ENCODE measurements at places on chromosomes 6 and 20.
A peak's percentile ranks its signal among the peaks of the same experiment; 100 is the strongest.

GRCh38 chr20:21699216-21699508 lies 6.3 kb upstream of the PAX1 start:
- DNase-seq = no peak

DNA sequence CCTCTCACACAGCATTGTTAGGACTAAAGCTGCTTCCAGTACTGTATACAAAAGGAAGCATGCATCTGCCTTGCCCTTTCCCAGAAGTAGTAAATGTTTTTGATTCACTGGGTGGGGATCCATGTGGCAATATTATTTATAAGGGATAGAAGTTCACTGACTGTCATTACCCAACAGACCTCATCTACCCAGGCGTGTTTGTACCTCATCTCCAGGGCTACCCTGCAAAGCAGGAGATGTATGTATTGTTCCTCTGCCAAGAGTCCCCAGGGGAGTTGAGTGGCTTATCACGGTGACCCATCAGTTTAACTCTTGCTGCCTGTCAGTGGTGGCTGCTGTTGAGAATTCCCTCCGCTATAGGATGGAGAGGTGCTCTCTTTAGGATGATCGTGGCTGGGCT lies 42.5 kb downstream of the SLC24A3 start:
- no peak for DNase-seq

DNA sequence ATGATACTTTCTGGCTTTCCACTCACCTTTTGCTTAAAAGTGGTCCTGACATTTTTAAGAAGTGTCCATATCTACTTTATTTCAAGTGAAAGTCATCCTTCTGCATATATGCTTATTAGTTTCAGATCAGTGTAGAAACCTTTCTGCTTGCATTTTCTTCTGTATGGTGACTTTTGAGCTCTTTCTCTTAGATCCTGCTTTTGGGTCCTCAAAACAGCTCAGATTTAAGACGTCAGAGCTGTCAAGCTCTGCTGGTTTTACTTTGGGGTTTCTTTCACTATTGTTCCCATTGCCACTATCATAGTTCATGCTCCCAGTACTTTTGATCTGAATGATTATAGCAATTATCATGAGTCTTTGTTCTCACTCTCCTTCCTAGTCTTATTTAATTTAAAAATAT lies 41.7 kb downstream of the BCKDHB start:
- DNase-seq = no peak

DNA sequence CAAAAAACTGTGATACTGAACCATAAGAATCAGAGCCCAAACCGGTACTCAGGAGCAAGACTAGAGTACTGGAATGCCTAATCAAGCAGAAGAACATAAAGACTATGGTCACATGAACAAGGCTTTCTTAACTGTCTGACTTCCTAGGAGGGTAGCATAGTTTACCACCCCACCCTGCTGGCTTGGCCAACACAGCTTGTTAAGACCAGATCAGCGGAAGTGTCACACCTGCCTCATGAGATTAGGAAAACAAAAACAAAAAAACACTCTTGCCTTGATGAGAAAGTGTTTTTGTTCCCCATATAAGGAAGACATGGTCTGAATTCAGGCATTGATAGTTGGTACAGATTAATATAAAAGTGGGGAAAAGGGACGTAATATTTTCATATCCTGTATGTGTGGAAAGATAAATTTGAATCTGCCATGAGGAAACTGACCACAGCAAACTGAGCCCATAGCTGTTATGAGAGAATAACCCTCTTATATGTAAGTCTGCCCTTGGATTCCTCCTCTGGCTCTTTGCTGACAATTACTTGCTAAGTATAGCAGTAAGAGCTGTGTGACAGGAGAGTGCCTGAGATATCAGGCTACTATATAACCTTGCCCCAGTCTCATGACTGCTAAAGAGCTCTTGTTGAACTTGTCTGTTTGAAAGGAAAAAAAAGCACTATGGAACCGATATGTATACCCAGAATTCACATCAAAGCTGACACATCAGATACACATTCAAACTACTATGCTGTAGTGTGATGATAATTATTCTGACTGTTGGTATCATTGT lies 197.1 kb downstream of the EPHA7 start:
- DNase-seq = no peak

- DNase-seq = peak; percentile 29
Measured at GRCh38 chr20:45052698-45053429, 48.1 kb downstream of the KCNS1 start.

DNA sequence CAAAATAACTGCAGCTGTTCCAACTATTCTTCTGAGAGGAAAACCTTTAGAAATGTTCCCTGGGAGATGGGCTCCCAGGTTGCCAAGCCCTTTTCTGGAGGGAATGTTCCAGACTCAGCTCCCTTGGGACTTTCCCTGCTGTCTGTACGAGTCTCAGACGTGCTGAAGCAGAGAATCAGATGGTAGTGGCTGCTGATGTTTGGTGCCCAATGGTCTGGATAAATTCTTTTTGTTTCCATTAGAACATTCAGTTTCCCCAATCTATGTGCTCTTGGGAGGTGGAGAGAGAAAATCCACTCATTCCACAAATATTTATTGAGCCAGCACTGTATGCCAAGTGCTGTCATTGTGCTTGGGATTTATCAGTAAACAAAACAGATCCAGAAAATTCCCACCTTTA lies 40.0 kb downstream of the SNHG17 start:
- no peak for DNase-seq

DNA sequence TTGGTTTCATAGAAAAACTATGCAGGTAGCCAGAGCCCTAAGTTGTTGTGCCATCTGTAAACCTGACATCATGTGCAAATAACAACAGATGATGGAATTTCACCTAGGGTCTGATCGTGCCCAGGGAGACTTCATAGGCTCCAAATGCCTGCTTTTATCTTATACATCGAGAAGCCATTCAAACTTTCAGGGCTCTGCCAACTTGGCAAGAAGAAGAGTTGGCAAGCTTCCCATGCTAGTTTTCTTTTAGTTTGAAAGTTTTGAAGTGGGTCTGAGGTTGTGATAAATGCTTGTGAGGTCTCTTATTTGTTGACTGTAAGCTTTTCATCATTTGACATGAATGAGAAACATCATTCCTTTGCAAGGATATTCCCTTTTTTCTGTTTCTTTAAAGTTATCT lies 175.4 kb upstream of the FLRT3 start:
- DNase-seq = no peak

GRCh38 chr6:84770521-84770920 lies 6.1 kb upstream of the TBX18 start:
- DNase-seq = no peak

DNA sequence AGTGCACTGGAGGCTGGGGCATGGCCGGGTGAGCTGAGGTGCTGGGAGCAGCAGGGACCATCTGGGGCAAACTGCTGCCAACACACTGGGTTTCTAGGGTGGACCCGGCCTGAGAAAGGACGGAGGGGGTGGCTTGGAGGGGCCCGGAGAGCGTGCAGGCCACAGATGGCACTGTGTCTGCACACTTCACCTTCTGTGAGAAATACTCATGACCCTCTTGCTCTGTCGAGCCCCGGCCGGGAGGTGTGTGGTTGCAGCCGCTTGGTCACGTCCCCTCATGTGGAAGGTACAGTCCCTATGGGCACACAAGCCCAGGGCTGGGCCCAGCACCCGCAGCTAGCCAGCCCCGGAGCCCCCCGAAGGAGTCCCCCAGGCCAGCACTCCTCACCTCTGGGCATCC lies 59.7 kb downstream of the RBM38 start:
- DNase-seq = no peak

DNA sequence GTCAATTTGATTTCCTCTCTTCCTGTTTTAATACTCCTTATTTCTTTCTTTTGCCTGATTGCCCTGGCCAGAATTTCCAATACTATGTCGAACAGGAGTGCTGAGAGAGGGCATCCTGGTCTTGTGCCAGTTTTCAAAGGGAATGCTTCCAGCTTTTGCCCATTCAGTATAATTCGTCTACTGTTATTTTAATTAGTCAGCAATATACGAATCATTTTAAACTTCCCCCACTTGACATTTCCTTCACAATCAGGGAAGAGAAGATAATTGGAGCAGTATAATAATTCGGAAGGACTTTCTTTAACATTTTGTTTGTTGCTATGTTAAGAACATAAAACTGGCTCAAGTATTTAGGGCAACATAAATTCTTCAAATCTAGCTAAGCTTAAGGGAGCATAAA lies 860.3 kb upstream of the SLC35B3 start:
- no peak for DNase-seq

DNA sequence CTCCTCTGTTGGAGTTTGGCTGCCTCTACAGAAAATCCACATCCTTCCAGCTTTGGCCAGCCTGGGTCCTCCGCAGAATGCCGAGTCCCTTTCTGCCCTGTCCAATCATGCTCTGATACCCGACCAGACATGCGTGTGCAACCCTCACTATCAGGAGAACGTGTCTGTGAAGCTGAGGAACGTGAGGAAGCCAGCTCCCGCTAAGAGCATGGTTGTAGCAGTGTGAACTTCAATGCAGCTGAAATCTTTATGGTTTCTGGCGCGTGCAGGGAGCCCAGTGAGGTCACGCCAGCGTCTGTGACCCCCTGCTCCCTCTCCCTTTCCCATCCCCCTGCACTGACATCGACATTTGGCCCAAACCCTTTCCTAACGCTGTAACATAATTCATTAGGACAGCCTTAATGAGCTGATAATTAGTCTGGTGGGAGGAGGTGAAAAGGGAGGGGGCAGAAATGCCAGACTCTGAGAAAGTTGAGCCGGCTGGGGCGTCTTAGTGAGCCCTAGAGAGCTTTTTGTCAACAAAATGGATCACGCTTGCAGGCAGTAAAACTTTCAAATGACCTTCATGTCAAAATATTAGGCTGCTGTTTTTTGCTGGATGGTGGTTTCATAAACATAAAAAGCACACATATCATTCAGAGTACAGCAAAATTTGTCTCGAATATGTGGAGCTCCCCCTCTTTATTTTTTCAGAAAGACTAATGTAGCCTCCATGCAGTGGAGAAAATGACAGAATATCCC lies 423.3 kb downstream of the QKI start:
- no peak for DNase-seq

DNA sequence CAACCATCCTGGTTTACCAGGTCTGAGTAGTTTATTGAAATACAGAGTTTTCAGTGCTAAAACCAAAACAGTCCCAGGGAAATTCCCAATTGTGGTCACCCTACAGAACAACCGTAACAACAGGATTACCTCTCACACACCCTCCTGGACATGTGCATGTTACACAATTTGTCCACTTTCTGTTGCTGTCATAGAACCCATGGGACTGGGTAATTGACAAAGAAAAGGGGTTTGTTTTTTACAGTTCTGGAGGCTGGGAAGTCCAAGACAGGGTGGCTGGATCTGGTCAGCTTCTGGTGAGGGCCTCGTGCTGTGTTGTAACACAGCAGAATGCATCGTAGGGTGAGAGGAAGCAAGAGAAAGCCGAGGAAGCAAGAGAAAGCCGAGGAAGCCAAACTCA lies 9.1 kb upstream of the ADA start:
- no peak for DNase-seq

- no peak for DNase-seq
Measured at GRCh38 chr6:80607811-80608391, 501.4 kb downstream of the BCKDHB start.

DNA sequence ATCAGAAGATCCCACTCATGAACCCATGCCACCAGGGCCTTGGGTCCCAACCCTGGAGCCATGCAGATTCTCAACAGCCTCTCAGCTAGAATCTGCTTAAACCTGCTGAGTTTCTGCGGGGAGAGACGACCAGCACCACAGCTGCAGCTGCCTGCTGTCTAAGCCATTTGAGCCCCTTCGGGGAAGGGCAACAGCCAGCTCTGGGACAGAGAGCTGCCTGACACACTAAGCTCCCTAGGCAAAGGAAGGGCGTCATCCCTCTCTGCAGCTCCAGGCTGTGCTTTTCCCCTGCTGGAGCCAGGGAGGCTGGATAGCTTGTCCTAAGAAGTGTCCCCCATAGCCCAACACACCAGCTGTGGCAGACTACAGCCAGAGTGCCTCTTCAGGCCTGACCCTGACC lies 182.5 kb downstream of the OTOR start:
- no peak for DNase-seq

Data from stimulated activated CD4-positive, alpha-beta T cell treated with anti-CD3 and anti-CD28 coated beads, Interleukin-15, amount 100 ng/mL, for 24 hours (primary cell).